ENCODE measurements at places on chromosomes 1 and 21.

DNA sequence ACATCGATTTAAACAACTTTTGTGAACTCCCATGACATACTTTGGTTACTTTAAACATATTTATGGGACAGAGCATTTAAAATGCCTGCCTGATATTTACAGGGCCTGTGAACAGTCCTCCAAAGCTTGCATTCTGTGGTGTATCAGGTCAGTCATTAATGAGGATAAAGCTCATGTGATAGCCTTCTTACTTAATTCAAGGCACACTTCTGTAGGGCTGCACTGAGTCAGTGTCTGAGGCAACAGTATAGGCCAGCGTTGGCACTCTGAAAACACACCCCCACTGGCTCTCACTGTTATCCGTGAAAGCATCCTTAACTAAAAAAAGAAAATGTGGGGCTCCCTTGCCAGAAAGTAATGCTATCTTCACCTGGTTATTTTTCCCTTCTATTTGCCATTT, 200.0 kb downstream of the NFIA start:
- DNase-seq = no peak

GRCh38 chr1:228429007-228429406, 12.3 kb upstream of the TRIM17 start:
- DNase-seq = no peak

DNA sequence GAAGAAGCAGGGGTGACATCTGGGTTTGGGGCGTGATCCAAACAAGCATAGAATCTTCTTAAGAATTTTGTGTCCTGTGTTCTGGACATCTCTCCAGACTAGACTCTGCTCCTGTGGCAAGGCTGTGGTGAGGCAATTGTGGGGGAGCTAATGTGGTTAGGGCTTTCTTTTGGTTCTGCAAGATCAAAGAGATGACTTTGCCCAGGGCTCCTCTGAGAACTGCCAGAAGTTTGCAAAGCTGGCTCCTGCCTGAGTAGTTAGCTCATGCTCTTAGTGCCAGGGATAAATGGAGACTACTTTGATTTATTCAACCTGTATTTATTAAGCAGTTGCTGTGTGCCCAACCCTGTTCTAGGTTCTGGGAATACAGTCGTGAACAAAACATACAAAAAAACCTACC, 34.0 kb upstream of the CRNN start:
- no peak for DNase-seq

- DNase-seq = no peak
Observed at GRCh38 chr1:16371725-16372124, 4.7 kb downstream of the SZRD1 start.

- DNase-seq = peak; percentile 81
Observed at GRCh38 chr1:145999321-146000024, 3.1 kb upstream of the TXNIP start.

DNA sequence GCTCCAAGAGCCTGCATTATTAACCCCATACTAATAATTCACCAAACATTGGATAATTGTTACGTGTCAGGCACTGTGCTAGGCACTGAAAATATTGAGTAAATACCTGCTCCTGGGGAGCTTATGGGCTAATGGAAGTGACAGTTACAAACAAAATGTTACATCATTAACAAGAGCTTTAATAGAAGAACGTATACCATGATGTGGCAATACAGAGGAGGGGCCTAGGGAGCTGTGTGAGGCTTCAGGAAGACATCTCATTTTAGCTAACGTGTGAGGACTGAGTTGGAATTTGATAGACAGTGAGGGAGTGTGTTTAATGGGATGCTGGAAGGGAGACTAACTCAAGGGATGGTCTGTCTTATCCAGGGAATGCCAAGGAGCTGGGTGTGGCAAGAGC, 16.5 kb upstream of the TSPAN2 start:
- no peak for DNase-seq

DNA sequence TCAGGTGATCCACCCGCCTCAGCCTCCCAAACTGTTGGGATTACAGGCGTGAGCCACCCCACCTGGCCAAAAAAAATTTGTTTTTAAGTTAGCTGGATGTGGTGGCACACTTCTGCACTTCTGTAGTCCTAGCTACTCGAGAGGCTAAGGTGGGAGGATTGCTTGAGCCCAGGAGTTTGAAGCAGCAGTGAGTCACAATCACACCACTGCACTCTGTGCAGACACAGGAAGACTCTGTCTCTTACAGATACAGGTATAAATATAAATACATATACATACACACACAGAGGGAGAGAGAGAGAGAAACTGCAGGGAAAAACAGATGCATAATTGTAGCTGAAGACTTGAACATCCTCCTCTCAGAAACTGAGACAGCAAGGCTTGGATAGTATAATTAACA, 34.8 kb upstream of the EPS15 start:
- DNase-seq = no peak

DNA sequence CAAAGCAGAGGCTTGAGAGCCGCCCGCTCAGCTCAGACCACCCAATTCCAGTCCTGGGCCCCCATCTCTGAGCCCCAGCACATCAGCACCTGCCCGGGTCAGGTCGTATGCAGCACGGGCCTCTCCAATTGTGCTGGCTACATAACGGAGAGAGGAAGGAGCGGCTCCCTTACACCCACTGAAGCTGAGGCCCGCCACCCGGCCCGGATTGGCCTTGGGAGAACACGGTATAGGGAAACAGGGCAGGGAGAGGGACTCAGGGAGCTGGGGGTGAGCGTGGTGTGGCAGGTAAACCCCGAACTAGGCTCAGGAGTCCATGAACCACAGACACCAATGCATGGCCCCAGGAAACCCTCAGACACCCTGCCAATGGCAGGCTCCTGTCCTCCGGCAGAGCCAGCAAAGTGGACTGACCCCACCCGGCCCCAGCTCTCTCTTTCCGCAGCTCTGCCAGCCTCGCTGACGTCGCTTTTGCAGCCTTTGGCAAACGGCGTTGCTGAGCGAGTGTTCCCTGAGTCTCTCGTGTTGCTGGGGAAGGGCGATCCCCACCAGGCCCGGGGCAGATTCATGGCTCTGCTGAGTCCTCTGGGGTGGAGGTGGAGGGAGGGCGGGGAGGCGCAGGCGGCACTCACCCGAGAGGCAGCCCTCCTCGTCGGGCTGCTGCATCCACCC, 16.5 kb downstream of the MEGF6 start:
- no peak for DNase-seq

DNA sequence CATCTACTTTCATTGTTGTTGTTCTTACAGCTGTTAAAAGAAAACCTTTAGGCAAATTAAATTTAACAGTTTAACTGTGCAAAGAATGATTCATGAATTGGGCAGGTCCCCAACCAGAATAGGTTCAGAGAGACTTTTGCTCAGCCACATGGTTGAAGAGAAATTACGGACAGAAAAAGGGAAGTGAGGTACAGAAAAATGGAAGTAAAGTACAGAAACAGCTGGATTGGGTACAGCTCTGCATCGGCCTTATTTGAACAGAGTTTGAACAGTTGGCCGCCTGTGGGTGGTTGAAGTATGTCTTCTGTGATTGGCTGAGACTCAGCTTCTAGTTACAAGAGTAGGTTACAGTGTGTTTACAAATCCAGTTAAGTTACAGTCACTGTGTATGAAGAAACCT, 210.1 kb downstream of the FGGY start:
- DNase-seq = no peak

- DNase-seq = no peak
Observed at GRCh38 chr1:215645861-215646260, 78.8 kb downstream of the KCTD3 start.

GRCh38 chr1:52238887-52239707, 97.2 kb downstream of the ZFYVE9 start:
- DNase-seq = no peak

GRCh38 chr1:21816602-21817302, 4.7 kb downstream of the LDLRAD2 start:
- no peak for DNase-seq

GRCh38 chr1:15885701-15886610, 38.4 kb downstream of the SPEN start:
- peak; percentile 97 for DNase-seq

- DNase-seq = no peak
Observed at GRCh38 chr1:243526180-243526579, 270.3 kb downstream of the SDCCAG8 start.

GRCh38 chr1:116318897-116319296, 54.1 kb upstream of the ATP1A1 start:
- no peak for DNase-seq

GRCh38 chr21:27464648-27465047, 497.8 kb upstream of the ADAMTS5 start:
- no peak for DNase-seq

DNA sequence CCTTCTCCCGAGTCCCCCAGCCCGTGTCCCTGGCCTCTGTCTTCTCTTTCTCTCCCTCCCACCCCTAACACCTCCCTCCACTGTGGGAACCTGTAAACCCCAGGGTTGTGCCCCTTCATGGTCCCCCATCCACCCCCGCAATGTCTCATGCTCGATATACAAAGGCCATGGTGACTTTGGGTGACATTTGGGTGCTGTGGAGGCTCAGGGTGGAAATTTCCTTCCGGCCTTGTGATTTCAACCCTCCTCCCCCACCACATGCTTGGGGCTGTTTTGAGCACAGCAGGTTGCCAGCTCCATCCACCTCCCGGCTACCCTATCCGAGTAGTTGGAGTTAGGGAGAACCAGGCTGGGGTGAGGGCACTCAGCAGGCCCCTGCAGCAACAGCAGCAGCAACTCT, 25.7 kb upstream of the VPS13D start:
- no peak for DNase-seq

DNA sequence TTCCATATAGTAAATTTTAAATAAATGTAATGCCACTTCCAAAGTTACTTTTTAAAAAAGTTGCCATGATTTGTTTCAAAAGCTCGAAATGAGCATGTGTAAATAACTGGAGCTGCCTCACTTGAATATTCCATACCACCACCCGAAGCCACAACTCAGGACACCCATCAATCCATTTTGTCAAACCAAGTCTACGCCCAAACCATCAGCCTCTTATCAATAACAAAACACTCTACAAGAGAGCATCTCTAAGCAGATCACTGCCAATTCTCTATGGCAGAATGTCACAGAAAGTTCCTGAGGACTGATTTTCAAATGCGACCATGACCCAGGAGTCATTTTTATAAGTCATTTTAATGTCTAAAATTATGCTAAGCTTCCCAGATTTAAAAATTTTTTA, 4.5 kb downstream of the HNRNPR start:
- DNase-seq = no peak

DNA sequence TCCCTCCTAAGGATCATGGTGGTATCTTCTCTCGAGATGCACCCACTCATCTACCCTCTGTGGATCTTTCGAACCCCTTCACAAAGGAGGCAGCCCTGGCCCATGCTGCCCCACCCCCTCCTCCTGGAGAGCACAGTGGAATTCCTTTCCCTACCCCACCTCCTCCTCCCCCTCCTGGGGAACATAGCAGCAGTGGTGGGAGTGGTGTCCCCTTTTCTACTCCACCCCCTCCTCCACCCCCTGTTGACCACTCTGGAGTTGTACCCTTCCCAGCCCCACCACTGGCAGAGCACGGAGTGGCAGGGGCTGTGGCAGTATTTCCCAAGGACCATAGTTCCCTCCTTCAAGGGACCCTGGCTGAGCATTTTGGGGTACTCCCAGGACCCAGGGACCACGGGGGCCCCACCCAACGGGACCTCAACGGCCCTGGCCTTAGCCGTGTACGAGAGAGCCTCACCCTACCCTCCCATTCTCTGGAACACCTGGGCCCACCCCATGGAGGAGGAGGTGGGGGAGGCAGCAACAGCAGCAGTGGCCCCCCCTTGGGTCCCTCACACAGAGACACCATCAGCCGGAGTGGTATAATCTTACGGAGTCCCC, 14.5 kb upstream of the TARS2 start:
- no peak for DNase-seq

DNA sequence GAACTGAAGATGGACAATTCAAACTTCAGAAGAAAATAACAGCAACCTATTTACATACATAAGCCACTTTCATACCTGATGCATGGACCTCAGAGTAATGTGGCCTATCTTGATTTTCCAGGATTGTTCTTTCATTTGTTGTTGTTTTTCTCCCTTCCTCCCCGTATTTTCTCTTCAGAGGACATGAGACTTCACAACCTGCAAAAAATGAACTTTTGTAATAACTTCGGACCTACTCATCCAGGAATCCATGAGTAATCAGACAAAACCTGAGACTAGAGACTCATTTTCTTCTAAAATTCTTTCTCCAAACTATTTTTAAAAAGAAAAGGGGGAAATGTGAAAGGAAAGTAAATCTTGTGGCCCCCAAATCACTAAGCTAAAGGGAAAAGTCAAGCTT, 17.6 kb upstream of the PLA2G5 start:
- no peak for DNase-seq

GRCh38 chr1:210746024-210746731, 387.8 kb downstream of the KCNH1 start:
- no peak for DNase-seq

DNA sequence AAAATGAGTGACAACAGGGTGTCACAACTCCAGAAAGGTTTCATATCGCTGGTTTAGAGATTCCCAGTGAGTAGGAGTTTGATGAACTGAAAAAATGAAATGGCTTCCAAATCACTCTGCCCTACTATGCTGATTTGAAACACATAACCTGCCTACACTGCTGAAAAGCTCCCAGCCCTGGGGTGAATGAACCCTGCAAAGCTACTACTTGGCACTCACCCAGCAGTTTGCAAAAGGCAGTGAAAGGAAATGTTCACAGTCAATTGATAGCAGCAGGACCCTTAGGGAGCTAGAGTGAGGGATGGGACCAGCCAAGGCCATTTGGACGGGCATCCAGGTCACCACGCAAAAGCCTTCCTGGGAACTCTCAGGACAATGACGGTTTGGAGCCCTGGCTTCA, 44.4 kb upstream of the SRP9 start:
- DNase-seq = peak; percentile 86

DNA sequence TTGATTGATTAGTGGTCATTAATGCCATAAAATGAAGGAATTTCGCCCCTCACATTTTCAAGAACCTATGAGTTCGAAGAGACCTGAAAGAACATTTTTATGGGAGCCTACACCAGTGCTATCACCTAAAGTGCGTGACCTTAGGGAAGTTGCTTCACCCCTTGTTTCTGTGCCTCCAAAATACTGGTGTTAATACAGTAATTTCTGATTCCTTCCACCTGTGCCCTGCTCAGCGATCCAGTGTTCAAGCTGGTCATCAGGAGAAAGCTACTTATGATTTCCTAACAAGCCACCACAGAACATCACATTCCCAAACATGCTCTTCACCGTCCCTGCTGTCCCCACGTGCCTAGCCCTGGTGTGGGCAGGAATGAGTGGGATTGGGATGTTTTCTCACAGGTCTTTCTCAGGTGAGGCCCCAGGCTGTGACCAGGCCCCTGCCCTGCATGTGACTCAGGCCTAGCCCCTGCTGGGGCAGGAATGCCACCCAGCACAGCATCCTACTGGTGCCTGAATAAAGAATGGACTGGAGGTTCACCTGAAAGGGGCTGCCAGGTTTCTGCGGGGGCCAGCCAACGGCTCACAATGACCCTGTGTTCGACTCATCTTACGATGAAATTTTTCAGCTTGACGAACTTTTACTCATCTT, 60.3 kb downstream of the CD247 start:
- no peak for DNase-seq

DNA sequence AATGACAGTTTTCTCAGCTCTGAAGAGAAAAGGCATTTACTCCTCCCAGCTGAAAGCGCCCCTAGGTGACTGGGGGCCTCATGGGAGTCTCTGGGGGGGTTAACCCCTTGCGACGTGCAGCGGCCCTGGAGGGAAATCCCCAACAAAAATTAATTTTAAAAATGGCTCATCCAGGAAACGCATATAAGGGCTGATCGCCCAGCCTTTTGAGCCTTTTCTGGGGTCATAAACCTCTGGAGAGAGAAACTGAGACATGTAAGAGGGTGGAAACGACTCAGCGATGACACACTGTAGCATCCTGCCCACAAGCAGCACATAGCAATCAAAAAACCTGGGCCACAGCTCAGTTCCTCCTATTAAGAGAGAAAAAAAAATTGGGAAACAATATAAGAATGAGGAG, 20.4 kb upstream of the HPDL start:
- DNase-seq = no peak

- no peak for DNase-seq
Observed at GRCh38 chr1:95364546-95364945, 130.5 kb downstream of the RWDD3 start.
